Upper lobe of left lung (tissue), 6 donors: ENCODE measurements at places on chromosomes 6 and 20.

GRCh38 chr20:53337390-53338101 lies 256.1 kb downstream of the ZNF217 start:
- DNase-seq: no peak

- DNase-seq: peak; percentile 79
These were observed 39.4 kb upstream of the PMEPA1 start for GRCh38 chr20:57749131-57749690.

DNA sequence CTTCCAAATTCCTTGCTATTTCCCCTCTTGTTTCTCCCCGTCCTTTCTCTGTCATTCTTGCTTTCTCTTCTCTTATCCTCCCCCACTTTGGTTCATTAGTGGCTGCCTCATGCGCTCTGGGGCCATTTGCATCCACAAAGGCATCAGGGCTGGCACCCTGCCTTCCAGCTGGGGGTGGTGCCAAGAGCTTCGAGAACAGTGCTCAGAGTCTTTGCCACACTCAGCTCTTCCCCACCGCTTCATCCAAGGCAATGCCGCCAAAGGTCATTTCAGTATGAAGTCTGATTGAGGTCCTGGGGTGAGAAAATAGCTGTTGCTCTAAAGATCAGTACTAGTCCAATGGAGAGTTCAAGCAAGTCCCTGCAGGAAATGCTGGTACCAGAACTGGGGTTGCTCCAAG lies 22.7 kb downstream of the OLIG3 start:
- no peak for DNase-seq

- no peak for DNase-seq
These were observed 7.8 kb downstream of the ENPP3 start for GRCh38 chr6:131644921-131645320.

DNA sequence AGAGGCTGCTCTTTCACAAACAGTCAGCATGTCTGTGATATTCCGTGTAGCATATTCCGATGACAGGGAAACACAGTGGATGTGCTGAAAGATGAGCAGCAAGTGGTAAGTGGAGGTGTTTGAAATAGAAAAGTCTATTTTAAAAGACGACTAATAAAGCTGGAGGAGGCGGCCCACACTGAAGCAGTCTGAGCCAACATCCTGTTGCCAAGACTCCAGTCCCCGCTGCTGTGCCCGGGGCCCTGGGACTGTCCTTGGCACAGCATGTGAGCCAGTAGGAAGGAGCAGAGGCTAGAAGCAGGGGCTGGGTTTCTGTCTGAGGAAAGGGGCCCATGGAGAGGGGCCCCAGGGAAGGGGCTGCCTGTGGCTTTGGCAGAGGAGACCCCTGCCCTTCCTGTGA lies 351.5 kb upstream of the CHD6 start:
- DNase-seq: peak; percentile 26

GRCh38 chr20:60583741-60584140 lies 625.5 kb downstream of the CDH26 start:
- DNase-seq: no peak

- DNase-seq: no peak
These were observed 17.0 kb downstream of the GPX5 start for GRCh38 chr6:28542440-28543296.

DNA sequence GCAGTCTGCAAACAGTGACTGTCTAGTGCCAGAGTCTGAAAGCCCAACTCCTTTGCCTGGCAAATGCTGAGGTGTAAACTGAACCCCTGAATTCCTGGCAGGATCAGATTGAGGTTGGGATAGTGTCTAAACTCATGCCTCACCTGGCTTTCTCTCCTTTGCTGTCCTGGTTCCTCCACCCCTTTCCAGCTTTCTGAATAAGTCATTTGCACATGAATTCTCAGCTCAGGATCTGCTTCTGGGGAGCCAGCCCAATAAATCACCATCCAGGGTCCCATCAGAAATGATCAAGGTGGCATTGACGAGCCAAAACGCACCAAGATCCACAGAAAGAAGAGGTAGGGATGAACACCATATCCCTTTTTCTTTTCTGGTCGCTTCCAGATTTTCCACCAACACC lies 301.6 kb downstream of the LRFN2 start:
- no peak for DNase-seq

DNA sequence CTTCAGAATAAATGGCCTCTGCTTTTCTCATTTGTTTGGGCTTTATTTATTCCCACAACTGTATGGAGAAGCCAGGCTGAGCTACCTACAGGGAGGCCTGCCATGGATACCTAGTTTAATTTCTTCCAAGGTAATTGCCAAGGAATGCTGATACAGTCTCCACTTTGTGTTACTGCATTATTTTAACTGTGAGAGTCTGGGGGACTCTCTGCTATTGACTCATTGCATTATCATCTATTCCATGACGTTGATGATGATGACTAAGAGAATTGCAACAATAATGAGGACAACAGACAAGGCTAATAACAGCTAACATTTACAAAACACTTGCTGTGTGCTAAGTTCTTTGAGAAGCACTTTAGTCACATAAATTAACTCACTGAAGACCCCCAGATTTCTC lies 88.3 kb upstream of the COL21A1 start:
- DNase-seq: no peak

DNA sequence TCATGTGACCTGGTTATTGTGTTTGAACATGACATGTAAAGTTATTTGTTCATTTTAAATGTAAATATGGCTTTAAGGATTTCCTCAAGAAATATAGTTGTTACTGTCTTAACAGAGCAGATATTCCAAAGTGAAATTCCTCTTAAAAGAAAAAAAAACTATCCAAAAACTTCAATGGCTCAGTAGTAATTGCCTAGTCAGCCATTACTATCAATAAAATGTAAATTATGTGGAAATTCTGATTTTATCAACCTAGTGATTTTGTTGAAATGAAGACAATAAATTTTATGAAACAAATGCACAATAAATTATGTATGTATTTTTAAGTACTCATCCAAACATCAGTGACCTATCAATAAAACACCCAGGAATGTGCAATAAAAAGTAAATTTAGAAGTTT lies 463.3 kb downstream of the TENT5A start:
- no peak for DNase-seq

- no peak for DNase-seq
These were observed 33.1 kb upstream of the LCA5 start for GRCh38 chr6:79570129-79571029.
